ENCODE measurements at places on chromosomes 2 and 18. TPM values are rescaled to one million over a fixed set of nuclear protein-coding genes. Genes with fewer than 3 reads are reported as not detected.
A peak's percentile ranks its signal among the peaks of the same experiment; 100 is the strongest.

GRCh38 chr18:25814841-25815458 is 275.5 kb downstream of the SS18 start:
- DNase-seq = no peak

- no peak for DNase-seq
Observed at GRCh38 chr2:236608710-236609109, 39.1 kb downstream of the ACKR3 start.

- DNase-seq = peak; percentile 39
Observed at GRCh38 chr2:109331896-109332848, 203.2 kb downstream of the SH3RF3 start.

GRCh38 chr2:144374163-144374661 is 145.7 kb downstream of the ZEB2 start:
- DNase-seq = no peak

DNA sequence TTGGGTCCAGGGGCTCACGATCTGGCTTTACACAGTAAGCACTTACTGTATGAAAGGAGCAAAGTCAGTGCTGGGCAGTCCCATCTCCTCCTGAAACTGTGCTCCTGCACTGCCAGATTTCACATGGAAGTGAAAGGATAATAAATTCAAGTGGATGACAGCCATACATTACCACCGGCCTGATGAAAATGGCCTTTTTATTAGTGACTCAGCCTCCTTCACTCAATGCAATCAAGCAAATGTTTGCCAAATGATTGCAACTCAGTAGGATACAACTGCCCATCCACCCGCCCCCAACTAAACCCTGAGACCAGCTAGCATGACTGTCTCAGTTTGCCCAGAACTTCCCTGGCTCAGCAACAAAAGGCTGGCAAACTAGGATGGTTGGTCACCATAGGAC is 77.1 kb downstream of the MYO5B start:
- DNase-seq = no peak

DNA sequence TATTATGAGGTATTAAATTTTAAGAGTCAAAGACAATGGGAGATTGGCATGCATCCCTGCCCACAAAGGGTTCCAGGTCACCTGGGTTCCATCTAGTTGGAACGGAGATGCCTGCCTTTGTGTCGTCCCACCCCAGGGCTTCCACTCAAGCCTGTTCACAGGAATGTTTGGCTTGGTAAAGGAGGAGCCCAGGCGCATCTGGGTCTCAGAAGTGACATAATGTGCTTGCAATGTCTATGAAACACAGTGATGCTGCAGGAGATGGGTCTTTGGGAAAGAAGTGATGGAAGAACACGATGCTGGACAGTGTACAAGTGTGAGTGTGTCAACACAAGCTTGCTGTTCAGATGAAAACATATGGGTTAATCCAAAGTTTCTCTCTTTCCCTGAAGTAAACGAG is 49.6 kb upstream of the ZNF396 start:
- no peak for DNase-seq

GRCh38 chr2:125364192-125364983 is 1291.6 kb upstream of the GYPC start:
- no peak for DNase-seq

- DNase-seq = no peak
Observed at GRCh38 chr2:168686452-168687191, 115.8 kb upstream of the NOSTRIN start.

GRCh38 chr2:135820003-135820618 is 16.9 kb downstream of the LCT start:
- DNase-seq = peak; percentile 94

DNA sequence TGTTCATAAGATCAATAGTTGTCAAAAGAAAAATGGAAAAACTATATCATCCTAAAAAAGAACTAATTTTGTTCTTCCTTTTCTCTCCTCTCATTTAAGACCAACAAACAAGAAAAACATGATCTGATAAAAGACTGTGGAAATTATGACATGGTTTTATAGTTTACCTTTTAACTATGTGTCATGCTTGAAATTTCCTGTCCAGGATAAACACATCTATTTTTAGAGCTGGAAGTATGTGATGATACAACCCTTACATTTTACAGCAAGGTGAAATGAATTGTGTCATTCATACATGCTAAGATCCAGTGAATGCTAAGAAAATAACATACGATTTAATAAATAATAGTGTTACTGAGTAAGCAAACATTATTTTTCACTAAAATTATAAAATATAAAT is 89.9 kb downstream of the GULP1 start:
- no peak for DNase-seq

GRCh38 chr2:59754011-59754735 is 799.3 kb downstream of the BCL11A start:
- no peak for DNase-seq

DNA sequence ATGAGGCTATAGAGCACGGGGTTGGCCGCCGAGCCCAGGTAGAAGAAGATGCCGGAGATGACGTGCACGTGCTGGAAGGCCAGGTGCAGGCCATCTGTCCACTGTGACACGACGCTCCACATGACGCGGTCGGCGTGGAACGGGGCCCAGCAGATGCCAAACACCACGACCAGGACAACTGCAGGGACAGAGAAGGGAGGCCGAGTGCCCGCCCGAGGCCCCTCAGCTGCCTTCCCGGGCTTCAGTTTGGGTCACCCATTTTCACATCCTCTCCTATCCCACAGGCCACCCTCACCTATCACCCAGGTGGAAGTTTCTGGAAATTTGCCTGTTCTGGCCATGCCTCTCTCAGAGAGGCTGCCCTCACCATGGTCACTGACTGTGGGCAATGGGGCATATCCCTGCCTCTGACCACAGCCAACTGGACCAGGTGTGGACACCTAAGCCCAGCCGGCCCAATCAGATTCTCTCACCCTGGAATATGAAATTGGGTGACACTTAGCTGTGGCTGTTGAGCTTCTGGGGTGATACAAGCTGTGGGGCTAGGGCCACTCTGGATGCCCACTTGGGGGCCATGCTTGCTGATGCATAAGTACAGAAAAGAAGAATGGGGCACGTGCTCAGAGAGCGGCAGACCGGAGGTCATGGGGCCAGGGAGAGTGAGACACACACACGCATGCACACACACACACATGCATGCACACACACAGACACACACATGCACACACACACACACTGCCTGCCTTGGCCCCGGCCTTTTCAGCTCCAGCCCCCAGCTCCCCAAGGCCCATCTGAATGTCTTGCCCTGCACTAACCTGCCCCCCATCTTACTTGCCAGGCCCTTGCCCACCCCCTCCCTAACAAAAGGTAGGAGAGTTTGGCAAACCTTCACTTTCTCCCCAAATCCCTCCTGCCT is 4.7 kb downstream of the NMUR1 start:
- no peak for DNase-seq

GRCh38 chr2:129695496-129695895 is 284.0 kb upstream of the RAB6C start:
- no peak for DNase-seq

- DNase-seq = no peak
Observed at GRCh38 chr18:28485918-28486317, 309.0 kb upstream of the CDH2 start.

GRCh38 chr2:219916281-219916680 is 288.9 kb downstream of the SLC4A3 start:
- DNase-seq = no peak

GRCh38 chr2:11068079-11068741 is 87.1 kb upstream of the SLC66A3 start:
- no peak for DNase-seq

- no peak for DNase-seq
Observed at GRCh38 chr2:139314059-139314458, 533.9 kb upstream of the NXPH2 start.

- no peak for DNase-seq
Observed at GRCh38 chr2:108835040-108835439, 48.5 kb downstream of the CCDC138 start.

DNA sequence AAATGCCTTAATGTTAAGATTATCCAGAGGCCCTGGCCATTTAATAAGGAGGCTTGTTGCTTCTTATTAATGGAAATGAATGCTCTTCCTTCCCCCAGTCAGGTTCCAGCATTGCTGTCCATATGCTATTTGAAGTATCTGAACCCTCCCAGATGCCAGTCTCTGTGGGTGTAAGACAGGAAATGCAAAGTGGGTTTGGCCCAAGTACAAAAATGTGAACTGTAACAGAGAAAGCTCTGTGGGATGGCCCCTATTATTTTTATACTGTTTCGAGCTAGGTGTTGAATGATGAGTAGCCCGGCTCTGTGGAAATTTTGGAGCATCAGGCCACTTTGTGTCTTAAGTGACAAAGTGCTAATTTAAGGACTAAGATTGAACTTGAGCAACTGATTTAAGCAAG is 141.0 kb downstream of the UXS1 start:
- DNase-seq = no peak

- no peak for DNase-seq
Observed at GRCh38 chr2:205411558-205411957, 270.7 kb upstream of the NRP2 start.

GRCh38 chr18:8354304-8354703 is 254.9 kb upstream of the RAB12 start:
- no peak for DNase-seq

- no peak for DNase-seq
Observed at GRCh38 chr2:68764041-68764805, 29.6 kb downstream of the ARHGAP25 start.

- DNase-seq = no peak
Observed at GRCh38 chr2:171081649-171082111, 79.0 kb downstream of the TLK1 start.

DNA sequence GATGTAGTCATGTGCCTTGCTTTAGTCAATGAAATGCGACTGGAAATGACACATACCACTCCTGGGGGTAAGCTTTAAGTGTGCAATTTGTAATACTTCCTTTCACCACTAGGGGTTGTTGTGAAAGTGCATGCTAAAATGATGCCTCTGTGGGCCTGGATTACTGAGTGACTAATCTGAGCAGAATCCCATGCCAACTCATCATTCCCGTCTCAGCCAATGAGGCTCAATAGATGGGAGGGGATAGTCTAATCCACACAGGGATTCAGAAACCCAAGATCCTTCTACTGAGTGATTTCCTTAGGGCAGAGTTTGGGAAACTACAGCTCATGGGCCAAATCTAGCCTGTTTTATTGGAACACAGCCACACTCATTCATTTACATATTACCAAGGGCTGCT is 54.0 kb downstream of the HRH4 start:
- DNase-seq = no peak

DNA sequence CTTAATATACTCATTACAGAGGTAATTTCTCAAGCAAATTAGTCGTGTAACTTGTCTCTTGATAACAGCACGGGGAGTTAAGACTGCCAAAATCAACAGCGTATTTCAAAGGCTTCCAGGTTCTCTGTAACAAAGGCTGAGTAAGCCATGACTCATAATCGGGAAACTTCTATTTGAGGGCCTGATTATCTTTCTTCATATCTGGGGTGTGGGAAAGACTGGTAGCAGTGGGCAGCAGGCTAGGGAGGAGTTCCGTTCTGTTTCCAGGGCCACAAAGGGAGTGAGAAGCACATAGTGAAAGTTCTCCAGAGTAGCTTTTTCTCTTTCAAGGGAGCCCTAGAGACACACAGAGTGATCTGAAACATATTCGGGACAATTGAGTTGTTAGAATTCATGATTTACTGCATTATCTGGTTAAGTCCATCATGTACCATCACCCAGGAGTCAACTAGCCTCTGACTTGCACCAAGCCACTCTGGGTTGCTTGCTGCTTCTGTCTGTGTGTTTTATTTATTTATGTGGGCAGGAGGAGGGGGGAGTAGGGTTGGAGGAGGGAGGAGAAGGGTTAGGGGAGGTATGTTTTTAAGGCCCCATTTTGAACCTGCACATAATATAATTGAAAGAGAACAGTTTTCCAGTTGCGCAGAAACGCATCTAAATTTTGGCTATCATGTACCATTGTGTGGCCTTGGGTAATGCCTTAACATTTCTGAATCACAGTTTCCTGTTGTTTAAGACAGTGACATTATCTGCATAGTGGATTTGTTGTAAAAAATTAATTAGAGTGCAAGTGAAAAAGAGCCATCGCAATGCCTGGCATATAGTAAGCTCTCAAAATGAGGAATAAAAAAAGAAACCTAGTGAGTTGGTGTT is 80.5 kb upstream of the ITPRID2 start:
- DNase-seq = no peak

- DNase-seq = no peak
Observed at GRCh38 chr2:86094229-86094628, 11.5 kb downstream of the POLR1A start.

DNA sequence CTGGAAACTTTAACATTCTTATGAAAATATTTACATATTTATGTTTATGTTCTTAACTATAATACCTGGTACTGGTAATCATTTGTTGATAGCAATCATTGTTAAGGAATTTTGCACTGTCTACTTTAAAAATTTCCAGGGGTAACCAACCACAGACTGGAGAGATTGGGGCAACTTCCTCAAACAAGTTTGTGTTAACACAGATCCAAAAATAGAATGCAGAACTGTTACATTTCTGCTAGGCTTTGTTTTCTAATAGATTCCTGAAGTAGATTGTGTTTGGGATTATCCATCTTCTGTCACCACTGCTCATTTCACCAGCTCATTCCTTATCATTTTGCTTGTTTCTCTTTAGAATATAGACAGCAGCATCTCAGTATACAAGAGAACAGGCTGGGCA is 23.7 kb downstream of the RNF125 start:
- DNase-seq = no peak

- DNase-seq = no peak
Observed at GRCh38 chr2:236082061-236082460, 86.1 kb downstream of the GBX2 start.

GRCh38 chr2:220891405-220891804 is 680.7 kb downstream of the EPHA4 start:
- no peak for DNase-seq

DNA sequence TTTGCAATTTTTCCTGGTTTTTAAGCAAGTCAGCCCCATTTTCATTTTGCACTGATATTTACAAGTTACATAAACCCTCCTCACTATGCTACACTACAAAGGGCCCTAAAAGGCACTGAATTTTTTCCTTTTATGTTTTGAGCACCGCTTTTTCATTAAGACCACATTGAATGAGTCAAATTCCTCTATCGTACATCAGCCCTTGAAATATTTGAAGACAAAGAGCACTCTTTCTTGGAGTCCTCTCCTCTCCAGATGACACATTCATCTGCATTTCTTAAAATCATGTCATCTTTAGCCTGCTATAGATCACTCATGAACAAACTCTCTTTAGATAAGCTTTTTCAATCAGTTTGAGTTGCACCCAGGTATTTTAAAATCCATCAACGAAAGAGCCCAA is 306.6 kb upstream of the SOX11 start:
- no peak for DNase-seq

VPS4B gene
- 67.2 TPM for total RNA-seq

KCNG3 gene
- total RNA-seq = 0.21 TPM

ATL2 gene
- 50.5 TPM for total RNA-seq

FOXD4L1 gene
- 0.29 TPM for total RNA-seq

SERPINB12 gene
- not detected for total RNA-seq

MAP3K2 gene
- total RNA-seq = 58.5 TPM

ANKRD62 gene
- total RNA-seq = not detected

FBXO41 gene
- 32.0 TPM for total RNA-seq

LYPD6 gene
- not detected for total RNA-seq

ARMC9 gene
- 0.65 TPM for total RNA-seq

VWA3B gene
- total RNA-seq = not detected

HMSD gene
- not detected for total RNA-seq

TACR1 gene
- not detected for total RNA-seq

GRHL1 gene
- total RNA-seq = 0.55 TPM

IDH1 gene
- 29.5 TPM for total RNA-seq

CRYGA gene
- not detected for total RNA-seq

ALK gene
- total RNA-seq = not detected

CD207 gene
- total RNA-seq = not detected

TMEM247 gene
- total RNA-seq = not detected

All from activated CD8-positive, alpha-beta T cell treated with anti-CD3 and anti-CD28 coated beads, Interleukin-2, amount 10 ng/mL, durations not matched to agents 7 days and 5 days (primary cell).